Endodermal cell (in vitro differentiated cells): ENCODE measurements at places on chromosomes 12 and 14. TPM values are rescaled to one million over a fixed set of nuclear protein-coding genes. Genes with fewer than 3 reads are reported as not detected.

Gene MMP19
- total RNA-seq, result 0.40 to 1.1 TPM (median 0.59 TPM) in 3 replicates

Gene TPH2
- 0.11 and 0.38 TPM in 2 replicates for total RNA-seq

Gene AMIGO2
- total RNA-seq, result 7.4 and 7.8 TPM in 2 replicates

GRCh38 chr12:45425426-45425825 lies 209.5 kb downstream of the ANO6 start:
- no peak overlapping the region for H3K27ac ChIP-seq
- no peaks in the 10 kb centered on the region for H3K27me3 ChIP-seq
- peaks cover 49% of the 10 kb centered on the region for H3K36me3 ChIP-seq
- peaks cover 5% of the 10 kb centered on the region for H3K4me1 ChIP-seq
- H3K4me3 ChIP-seq, result no peak overlapping the region
- DNase-seq, result no peak

Gene PPP1CC
- total RNA-seq, result 201 and 215 TPM in 2 replicates

GRCh38 chr14:25044106-25044698 lies 5.7 kb downstream of the STXBP6 start:
- H3K27me3 ChIP-seq, result peaks cover 31% of the 10 kb centered on the region

Gene SYT1
- 10.7 and 13.9 TPM in 2 replicates for total RNA-seq
